ENCODE measurements at places on chromosomes 1 and 21.
A peak's percentile ranks its signal among the peaks of the same experiment; 100 is the strongest.

- no peak for DNase-seq
Measured at GRCh38 chr1:117600966-117601365, 4.9 kb upstream of the TENT5C start.

GRCh38 chr1:232211149-232211548 lies 418.8 kb downstream of the SIPA1L2 start:
- no peak for DNase-seq

- no peak for DNase-seq
Measured at GRCh38 chr21:28427394-28428022, 565.2 kb downstream of the LTN1 start.

GRCh38 chr1:66502086-66502485 lies 31.9 kb upstream of the SGIP1 start:
- no peak for DNase-seq

DNA sequence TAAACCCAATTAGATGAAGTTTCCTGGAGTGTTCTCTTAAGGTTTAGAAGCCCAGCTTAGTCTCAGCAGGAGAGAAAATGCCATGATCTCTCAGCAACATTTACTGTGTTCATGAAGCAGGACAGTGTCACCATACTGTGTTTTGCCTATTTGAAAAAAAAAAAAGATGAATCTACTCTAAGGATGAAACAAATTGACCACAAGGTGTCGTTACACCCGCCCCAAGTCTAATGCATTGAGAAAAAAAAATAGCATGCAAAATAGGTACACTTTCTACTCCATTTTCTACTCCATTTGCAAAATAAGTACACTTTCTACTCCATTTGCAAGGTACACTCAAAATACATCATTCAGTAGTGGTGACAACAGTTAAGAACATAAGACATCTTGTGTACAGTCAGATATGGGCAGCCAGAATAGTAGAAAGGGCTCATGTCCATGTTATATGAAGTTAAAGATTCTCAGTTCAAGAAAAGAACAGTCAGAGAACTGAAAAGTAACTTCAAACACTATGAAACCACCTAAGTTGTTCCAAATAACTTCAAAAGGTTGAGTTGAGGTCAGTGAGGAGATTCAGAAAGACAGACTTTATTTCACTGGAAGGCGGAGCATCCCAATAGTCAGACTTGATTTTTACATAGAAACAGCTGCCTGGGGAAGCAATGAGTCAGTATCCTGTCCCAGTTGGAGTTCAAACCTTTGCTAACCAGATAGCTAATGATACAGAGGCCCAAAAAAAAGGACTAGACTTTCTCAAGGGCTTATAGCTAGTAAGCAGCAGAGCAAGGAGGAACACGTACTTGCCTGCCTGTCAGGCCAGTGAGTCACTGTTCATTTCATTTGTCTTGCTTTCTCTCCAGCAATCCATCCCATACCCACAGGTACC lies 13.3 kb downstream of the PLPPR5 start:
- DNase-seq = peak; percentile 48

DNA sequence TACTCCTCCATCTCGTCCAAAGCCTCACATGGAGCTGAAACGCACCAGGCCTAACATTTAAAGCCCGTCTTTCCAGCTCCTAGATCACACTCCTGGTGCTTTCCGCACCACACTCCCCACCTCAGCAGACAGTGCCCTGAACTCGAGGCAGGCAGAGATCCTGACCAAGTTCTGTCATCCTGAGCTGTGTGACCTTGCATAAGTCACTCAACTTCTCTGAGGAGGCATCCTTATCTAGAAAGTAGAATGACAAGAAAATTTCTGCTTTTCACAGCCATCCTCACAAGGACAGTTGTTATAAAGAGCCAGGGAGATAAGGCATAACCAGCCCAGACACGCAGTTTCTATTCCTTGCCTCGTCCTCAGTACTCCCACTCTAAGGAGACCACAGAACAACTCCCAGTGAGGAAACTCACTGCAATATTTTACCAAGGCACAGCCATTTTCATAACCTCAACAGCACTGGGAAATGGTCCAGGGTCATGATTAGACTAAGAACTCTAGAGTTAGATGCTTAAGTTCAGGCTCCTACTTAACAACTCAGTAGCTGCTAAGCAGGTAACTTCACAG lies 3.1 kb downstream of the LRP8 start:
- peak; percentile 31 for DNase-seq

- no peak for DNase-seq
Measured at GRCh38 chr1:29599826-29600225, 363.5 kb downstream of the PTPRU start.

DNA sequence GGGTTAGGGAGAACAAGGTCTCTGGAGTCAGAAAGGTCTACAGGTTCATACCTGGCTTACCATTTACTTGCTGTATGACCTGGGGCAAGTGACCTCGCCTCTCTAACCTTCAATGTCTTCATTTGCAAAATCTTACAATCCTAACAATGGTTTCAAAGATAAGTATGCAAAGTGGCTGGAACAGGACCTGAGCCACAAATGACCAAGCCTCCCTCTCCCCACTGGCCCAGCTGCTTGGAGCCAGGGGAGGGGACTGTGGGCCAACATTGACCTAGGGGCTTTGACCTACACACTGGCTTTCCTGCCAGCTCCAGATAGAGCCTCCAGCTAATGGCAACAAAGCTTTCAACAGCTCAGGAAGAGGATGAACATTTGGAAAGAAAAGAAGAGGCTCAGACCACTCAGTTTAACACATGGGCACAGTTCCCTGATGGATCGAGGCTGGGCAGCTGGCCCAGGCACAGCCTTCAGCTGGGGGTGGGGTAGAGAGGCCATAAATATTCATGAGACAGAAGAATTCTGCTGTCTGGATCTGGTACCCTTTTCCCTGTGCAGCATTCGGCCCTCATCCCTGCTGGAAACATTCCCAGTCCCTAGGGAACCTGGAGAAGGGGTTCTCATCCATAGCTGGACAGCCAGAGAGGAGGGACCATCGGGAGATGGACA lies 12.9 kb downstream of the PTAFR start:
- DNase-seq = peak; percentile 35

DNA sequence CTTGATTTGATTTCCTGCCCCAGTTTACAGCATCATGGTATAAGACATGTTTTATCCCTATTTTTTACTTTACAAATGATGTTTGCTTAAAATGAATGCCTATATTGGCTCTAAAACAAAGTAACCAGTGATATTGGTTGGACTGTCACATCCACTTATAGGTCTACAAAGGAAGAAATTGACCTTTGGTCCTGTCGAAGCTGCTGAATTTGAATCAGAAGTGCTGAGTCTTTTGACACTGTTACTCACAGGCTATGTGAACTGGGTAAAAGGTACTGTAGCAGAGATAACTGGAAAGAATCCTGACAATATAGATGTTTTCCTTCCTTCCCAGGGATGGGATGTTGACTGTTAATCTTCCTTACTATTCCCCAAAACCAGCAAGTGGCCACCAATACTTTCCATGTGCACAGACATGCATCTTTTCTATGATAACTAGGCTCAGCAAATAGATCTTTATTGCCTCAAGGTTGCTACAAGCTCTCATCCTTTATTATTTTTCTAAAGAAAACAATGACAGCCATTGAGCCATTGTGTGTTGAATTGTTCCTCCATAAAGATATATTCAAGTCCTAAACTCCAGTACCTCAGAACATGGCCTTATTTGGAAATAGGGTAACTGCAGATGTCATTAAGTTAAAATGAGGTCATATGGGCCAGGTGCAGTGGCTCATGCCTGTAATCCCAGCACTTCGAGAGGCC lies 175.9 kb upstream of the NR5A2 start:
- no peak for DNase-seq

- DNase-seq = no peak
Measured at GRCh38 chr1:90475631-90476030, 241.5 kb downstream of the BARHL2 start.

DNA sequence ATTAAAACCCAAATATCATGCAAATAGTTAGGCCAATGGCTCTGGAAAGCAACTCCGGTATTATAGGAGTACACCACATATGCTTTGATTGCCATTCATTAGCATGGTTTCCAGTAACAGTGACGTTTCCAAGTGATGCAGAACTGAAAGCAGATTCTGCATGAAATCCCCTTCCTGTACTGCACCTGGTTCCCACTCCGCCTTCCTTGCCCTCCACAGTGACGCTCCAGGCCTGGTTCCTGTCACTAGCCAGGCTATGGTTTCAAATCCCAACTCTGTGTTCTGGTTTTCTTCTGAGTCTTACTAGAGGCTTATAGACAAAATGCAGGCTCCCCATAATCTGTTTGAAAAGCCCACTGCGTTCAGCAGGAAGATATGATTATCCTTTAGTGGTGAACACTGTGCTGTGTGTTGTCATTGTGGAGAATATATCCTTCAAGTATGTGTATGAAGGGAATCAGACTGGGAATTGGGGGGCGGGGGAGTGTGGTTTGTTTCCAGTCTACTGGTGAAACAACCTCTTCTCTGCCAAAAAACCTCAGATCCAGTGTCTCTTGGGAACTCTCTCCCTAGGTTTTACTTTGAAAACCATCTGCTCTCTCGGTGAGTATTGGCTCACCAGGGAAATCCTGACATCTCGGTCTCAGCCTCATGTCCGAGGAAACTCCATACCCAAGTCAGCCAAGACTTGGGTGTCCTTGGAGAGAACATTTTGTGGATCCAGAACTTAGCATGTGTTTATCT lies 78.7 kb downstream of the TYW3 start:
- peak; percentile 45 for DNase-seq

- DNase-seq = no peak
Measured at GRCh38 chr1:17205652-17206051, 724 bp downstream of the PADI1 start.

- no peak for DNase-seq
Measured at GRCh38 chr21:31713973-31714740, 17.8 kb downstream of the SCAF4 start.

DNA sequence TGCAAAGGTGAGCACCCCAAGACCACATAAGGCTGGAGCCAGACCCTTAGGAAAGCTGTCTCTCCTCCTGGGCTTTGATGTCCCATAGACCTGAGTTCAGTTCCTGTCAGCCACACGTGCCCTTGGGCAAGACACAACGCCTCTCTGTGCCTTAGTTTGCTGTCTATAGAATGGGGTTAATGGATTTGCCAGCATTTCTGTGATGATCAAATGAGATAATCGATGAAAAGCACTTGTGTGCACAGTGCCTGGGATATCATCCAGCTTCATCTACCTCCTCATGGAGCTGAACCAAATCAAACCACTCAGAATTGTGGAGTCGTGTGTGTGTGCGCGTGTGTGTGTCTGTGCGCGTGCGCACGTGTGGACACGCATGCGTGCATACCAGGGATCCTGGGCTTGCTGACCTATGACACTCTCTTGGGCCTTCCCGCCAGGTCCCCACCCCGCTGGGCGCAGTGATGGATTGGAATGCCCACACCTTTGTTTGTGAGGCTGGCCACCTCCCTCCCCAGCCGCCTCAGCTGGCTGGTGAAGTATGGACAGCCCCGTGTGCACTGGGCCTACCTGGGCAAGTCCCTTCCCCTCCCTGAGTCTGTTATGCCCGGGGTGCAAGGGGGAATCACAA lies 5.2 kb downstream of the TTC22 start:
- no peak for DNase-seq

DNA sequence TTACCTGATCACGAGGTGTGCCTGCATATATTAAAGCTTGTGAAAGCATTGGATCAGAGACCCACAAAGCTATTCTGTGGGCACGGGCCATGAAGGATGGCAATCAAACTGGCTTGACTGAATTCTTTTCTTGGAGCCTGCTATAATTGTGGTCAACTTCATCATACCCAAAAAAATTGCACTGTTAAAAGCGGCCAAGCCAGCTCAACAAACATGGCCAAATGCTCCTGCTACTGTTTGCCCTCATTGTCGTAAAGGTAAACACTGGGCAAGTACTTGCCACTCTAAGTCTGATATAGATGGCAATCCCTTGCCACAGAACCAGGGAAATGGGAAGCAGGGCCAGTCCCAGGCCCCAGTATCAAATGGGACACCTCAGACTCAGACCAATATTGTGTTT lies 6.6 kb upstream of the GSTM5 start:
- peak; percentile 0 for DNase-seq

DNA sequence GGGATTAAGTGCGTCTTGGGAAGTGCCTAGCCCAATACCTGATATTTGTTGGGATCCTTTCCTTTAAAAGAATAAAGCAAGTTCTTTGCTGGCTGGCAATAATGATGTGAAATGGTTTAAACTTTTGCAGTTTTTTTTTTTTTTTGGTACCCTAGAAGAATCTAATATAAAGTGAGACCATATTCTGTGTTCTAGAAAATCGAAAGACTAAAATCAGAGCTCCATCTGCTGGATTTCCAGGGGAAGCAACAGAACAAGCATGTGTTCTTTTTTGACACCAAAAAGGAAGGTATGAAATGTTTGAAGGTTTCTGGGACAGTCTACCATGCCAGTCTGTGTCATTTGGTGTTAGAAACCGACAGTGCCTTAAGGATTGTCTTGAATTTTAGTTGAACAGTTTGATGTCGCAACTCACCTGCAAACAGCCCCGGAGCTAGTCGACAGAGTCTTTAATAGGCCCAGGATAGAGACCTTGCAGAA lies 6.4 kb downstream of the UTP11 start:
- DNase-seq = no peak

- DNase-seq = no peak
Measured at GRCh38 chr1:145795257-145795881, 28.5 kb downstream of the RNF115 start.

GRCh38 chr21:45862543-45863207 lies 118.9 kb upstream of the COL6A1 start:
- no peak for DNase-seq

DNA sequence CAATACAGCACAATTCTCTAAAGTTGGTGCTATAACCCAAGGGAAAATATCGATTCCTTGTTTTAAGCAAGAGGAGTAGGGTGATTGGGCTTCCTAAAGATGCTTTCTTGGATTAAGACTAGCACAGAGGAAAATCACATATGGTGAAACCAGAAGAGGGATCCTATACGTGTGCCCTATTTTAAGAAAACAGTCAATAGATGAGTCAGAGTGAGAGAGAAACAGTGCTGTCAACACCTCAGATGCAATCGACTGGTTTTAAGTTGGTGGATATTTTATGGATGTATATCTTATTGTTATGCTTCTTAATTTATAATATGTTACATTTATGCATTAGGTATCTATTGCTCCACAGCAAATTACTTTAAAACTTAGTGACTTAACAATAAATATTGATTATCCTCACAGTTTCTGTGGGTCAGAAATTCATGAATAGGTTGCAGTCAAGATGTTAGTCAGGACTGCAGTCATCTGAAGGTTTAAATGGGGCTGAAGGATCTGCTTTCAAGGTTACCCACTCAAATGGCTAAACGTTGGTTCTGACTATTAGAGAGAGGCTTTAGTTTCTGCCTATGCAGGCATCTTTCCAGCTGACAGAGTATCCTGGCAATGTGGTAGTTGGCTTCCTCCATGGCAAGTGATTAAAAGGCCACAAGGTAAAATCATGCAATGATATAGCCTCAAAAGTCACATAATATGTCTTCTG lies 61.6 kb upstream of the DEPDC1 start:
- DNase-seq = no peak

DNA sequence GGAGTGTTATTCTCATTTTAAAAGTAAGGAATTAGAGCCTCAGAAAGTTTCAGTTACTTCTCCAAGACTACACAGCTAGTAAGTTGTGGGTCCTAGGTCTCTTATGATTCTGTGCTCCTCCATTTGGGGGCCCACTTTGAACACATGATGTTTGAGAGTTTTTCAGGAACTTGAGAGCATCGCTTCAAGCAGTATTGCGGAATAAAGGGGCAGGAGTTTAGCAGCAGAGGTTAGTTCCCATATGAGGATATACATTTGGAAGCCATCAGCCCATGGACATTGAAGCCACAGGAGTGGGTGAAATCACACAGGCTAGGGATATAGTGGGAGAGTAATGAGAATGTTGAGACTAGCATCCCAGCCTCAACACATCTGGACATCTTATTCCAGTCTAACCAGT lies 143.2 kb downstream of the RASAL2 start:
- DNase-seq = no peak

Measured in fibroblast of gingiva (primary cell).